Omental fat pad (tissue), 4 donors: ENCODE measurements at places on chromosomes 6 and 20. TPM values are rescaled to one million over a fixed set of nuclear protein-coding genes. Genes with fewer than 3 reads are reported as not detected.

- DNase-seq, result no peak
Observed at GRCh38 chr6:147117011-147117410, 87.2 kb upstream of the STXBP5 start.

DNA sequence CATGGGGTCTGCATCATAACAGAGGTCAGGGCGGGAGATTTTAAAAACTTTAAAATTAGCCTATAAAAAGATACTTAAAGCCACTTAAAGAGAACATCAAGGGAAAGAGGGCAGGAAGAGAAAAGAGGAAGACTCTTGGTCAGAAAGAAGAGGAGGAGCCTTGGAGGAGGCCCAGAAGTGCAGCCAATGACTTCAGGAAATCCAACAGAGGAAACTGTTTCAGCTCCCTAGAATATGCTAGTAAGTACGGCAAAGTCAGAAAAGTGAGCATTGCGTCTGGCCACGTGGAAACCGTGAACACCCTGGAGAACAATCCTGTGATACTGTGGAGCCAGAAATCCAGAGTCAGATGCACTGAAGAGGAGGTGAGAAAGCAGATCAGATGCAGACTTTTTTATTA is 22.5 kb upstream of the NHSL1 start:
- no peak for DNase-seq

GRCh38 chr6:36739947-36740817 is 42.6 kb downstream of the RAB44 start:
- no peak for DNase-seq

- DNase-seq, result no peak
Observed at GRCh38 chr6:15499591-15499990, 163.2 kb downstream of the DTNBP1 start.

DNA sequence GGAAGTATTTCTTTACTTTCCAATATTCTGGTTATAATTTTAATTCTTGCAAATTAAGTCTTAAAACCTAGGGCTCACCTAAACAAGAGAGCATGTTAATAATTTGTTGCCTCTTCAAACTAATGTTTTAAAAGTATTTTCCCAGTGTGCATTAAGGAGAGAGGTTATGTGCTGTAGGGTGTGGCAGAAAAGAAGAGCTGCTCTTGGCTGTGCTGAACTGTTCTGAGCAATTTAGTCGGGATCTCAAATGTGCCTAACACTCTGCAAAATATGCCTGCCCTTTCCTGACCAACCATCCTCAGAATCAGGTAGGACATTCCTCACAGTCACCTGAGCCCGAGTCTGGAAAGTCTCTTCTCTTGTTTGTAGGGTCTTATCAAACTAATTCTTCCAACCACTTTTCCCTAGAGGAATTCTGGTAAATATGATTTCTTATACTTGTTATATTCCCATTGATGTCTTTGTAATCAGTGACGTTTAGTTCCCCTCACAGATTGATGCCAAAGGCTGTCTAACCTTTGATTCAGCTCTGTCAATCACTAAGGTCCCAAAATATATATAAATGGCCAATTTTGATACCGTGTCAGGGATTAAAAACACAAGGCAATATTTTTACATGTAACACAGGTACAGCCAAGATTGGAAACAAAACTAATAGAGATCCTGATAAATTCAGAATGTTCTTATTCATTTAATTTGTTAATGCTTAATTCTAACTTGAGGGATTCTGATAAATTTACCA is 298.4 kb downstream of the ADGB start:
- DNase-seq, result no peak

GRCh38 chr6:13457577-13457976 is 29.8 kb downstream of the GFOD1 start:
- no peak for DNase-seq

- no peak for DNase-seq
Observed at GRCh38 chr6:16770701-16771569, 9.7 kb upstream of the ATXN1 start.

DNA sequence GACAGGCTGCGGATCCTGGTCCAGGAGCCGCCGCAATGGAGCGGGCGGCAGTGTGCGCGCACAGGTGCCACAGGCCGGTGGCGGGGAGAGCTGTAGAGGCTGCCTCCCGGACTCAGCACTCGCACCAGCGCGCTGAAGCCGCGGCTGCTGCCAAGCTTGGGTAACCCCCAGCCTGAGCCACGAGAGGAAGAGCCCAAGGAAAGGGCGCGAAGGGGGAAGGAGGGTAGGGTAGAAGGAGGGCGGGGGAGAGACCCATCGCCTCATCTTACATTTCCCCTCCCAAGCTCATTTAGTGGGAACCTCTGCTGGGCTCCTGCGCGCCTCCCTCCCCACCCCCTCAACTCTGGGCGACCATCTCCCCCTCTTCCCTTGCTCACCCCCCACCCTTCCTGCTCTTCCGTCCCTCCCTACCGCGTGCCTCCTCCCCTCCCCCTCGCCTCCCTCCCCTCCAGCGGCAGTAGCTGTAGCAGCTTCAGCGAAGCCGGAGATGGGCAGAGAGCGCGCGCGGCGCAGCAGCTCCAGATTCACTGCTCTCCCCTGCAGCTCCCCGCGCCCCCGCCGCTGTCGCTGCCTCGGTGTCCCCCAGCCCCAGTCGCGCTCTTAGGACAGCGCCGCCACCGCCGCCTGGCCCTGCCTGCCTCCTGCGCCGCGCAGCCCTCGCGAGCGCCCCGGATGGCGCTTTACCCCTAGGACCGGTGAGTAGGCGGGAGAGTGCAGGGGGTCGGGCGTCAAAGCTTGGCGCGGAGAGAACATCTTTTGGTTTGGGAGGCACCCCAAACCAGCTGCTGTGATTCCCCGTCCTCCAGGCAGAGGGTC is at the start of gene FUT9:
Gene FUT9 (plus strand): TSS at position 457 of the 816 bp plus-strand sequence. CDS start 187,182 bp downstream, outside the sequence.
- no peak for DNase-seq

- no peak for DNase-seq
Observed at GRCh38 chr6:63805808-63806572, 170.4 kb downstream of the PHF3 start.

Gene AVP
- not detected for total RNA-seq

Gene RAD21L1
- not detected for total RNA-seq
